NCI-H524 (cell line): ENCODE measurements at places on chromosomes 6 and 20.

DNA sequence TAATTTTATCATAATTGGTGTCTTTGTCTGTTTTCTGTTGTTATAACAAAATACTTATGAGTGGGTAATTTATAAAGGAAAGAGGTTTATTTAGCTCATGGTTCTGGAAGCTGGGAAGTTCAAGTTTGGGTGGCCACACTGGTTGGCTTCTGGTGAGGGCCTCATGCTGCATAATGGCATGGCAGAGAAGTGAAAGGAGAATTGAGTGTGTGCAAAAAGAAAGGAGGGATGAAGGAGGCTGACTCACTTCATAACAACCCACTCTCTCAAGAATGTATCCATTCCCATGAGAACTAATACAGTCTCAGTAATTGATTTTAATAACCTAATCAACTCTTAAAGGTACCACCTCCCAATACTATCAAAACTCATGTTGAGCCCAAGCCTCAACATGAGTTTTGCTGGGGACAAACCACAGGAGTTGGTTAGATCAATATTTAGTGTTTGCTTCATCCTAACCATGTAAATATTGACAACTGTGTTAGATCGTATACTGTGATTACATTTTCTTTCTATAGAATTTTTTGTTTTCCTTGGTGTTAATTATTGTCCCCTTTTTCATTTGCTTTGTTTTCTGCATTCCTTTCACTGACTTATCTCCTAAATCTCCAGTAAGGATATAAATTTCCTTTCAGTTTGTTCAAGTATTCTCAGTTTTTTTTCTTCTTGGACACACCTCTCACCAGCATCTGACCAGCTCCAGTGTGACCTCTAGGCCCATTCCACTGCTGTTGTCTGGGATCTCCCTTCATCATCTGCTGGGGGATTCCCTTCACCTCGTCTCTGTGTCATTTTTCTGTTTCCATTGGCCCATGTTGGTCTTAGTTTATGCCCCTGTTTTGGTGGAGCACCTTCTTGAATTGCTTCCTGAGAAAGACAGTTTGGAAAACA is 54.8 kb upstream of the SCGN start:
- no peak for DNase-seq

- peak; percentile 5 for DNase-seq
Observed at GRCh38 chr6:105112577-105112976, 67.2 kb downstream of the POPDC3 start.

- DNase-seq = no peak
Observed at GRCh38 chr6:147958683-147959082, 384.0 kb upstream of the SASH1 start.

DNA sequence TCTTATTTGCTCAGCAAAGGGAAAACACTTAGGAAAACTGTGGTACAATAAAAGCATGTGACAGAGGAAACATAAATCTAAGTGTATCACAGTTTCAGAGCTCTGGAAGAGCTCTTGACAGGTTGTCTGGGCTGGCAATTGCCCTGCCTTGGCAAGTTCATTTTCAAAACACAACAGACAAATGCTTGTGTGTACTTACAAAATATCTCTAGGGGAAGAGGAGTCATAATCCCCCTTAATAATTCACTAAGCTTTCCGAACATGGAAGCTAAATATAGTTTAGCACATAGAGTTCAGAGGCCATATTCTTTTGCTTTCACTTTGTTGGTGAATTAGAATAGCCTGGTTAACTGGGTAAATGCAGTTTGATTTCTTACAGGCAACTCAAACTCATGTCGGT is 211.6 kb upstream of the THEMIS start:
- no peak for DNase-seq

- DNase-seq = no peak
Observed at GRCh38 chr6:142569676-142570075, 267.9 kb downstream of the ADGRG6 start.

- peak; percentile 33 for DNase-seq
Observed at GRCh38 chr6:45377043-45377553, 636 bp downstream of the SUPT3H start.

GRCh38 chr6:109722011-109722410 is 30.9 kb downstream of the FIG4 start:
- DNase-seq = no peak

GRCh38 chr6:28901831-28902230 is 22.0 kb downstream of the TRIM27 start:
- DNase-seq = no peak

GRCh38 chr6:163645560-163645959 is 231.0 kb downstream of the QKI start:
- no peak for DNase-seq

GRCh38 chr20:17643531-17644188 is 38.4 kb downstream of the RRBP1 start:
- DNase-seq = no peak

DNA sequence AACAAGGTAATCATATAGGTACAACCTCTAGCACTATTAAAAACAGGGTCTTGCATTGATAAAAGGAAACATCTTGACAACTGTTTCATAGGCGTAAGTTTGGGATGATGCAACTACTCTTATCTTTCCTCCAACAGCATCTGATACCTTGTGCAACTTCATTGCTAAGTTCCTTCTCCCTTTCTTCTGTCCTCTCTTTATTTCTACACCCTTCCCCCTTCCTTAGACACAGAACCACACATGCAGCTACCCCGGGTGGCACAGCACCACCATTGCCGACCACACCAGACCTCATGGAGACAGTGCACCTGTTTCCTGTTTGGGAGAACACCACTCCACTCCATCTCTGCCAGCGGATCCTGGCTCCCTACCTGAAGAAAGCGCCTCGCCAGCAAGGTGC is 14.4 kb downstream of the MYB start:
- no peak for DNase-seq

DNA sequence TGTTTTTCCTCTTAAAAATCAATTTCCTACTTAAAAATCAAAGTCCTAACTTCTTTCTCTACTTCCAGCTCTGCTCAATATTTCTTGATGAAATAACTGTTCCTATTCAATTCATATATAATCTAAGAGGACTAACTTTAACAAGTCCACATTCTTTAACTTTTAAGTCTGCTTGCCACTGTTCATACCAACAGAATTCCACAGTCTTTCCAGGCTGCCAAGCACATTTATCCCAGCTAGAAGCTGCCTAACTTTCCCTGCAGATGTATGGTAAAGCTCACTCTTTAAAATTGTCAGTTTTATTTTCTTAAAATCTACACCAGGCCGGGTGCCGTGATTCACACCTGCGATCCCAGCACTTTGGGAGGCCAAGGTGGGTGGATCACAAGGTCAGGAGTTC is 11.5 kb downstream of the CALHM6 start:
- DNase-seq = no peak

GRCh38 chr6:28489366-28490204 is 26.0 kb downstream of the GPX6 start:
- DNase-seq = peak; percentile 49

DNA sequence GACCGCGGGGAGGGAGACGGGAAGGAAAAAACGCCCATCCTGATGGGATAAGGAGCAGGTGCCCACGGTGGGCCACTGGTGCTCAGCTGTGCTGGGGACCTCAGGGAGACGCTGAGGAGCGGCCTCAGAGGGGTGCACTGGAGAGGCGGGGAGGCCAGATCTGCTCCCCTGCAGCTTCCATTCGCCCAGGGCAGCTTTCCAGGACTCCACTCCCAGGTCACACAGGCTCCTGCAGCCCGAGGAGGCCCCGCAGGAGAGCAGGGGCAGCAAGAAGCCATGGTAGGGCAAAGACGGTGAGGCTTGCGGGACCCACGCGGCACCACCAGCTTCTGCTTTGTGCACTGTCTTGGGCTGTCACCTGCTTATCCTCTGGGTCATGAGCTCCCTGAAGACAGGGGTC is 82.5 kb upstream of the SULF2 start:
- DNase-seq = no peak

DNA sequence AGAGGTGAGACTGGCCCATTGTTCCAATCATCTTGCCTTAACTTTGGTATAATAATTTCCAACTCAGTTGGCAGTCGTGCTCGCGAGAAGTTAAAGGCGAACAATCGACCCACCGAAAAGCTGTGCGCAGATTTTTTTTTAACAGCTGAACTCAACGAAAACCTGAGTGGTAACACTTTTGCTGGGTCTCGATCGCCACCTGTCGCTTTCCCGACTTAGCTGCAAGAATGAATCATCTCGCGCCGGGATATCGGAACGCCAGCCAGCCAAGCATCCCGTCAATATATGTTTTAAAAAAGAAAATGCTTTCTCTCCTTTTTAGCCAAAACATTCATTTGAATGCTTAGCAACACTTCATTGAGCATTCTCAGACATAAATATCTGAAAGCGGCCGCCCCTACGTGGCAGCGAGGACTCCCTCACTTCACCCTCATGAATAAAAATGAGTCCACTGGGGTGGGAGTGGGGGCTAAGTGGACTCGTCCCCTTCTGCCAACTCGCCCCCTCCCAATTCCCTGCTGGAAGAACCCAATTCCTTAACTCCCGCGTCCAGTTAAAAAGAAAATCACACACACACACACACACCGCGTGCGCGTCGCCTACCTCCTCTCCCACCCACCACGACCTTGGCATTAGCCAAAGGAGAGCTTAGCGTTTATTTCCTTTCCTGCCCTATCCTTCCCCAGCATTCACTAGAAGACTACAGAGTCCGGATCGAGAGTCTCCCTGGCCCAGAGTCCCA is 1.5 kb downstream of the COL12A1 start:
- peak; percentile 82 for DNase-seq

DNA sequence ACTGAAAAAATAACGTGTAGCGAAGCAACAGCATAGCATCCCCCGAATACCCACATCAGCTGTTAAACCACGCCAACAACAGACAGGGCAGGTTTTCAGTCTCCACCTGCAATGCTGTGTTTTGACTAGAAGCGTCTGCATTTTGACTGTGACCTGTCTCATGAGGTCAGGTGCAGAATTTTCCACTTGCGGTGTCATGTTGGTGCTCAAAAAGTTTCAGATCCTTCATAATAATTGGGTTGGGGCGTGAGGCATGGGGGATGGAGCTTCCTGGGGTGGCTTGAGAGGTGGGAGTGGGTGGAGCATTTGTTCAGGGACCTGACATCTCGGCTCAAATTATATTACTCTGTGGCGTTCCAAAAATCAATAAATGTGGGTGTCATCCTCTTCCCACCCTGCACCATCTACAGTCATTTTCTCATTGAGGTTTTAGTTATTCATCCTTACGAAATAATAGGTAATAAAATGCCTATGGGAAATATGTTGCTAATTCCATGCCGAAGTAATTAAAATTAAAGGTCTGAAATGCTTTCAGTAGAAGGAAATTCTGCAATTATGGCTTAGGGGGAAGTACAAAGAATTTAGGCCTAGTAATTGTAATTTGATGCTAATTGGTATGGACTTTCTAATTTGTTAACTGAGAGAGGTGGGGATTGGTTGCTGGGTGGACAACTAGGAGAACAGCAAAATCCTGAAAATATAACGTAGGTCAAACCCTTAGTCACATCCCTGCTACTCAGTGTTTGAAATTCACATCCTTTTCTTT is 81.0 kb downstream of the TIAM2 start:
- no peak for DNase-seq

DNA sequence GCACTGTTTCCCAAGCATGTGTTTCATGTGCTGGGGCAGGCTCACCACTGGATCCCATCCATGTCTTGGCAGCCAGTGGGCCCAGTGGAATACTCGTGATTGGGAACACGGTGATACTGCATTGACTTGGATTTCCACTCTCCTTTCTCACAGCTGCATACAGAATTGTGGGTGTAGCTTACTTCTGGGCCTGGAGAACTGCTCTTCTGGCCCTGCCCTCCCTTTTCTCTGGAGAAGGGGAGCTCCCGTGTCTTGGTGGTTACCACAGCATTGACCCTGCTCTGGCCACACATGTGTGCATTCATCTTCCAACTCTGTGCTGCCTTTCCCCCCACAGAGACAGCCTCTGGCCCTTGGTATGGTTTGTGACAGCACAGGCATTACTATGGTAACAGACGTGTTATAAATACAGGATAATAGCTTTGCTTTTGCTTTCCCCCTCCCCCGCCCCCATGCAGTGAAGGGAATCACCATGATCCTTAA is 21.6 kb downstream of the SOBP start:
- DNase-seq = no peak

GRCh38 chr20:6034134-6034969 is 19.5 kb downstream of the LRRN4 start:
- DNase-seq = no peak

GRCh38 chr6:53984163-53984562 is 127.1 kb upstream of the MLIP start:
- no peak for DNase-seq

- DNase-seq = no peak
Observed at GRCh38 chr6:157054531-157054979, 268.8 kb downstream of the TMEM242 start.

DNA sequence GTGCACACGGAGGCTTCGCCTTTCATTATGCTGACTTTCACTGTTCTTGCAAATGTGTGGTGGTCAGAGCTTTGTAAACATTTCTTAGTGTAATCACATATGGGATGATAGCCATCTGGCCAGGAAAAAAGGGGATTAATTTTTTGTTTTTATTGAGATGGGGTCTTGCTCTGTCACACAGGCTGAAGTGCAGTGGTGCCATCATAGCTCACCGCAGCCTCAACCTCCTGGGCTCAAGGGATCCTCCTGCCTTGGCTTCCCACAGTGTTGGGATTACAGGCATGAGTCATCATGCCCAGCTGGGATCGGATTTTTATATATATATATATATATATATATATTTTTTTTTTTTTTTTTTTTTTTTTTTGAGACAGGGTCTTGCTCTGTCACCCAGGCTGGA is 11.0 kb upstream of the TIAM2 start:
- peak; percentile 39 for DNase-seq

- DNase-seq = no peak
Observed at GRCh38 chr20:4007383-4008025, 7.9 kb downstream of the RNF24 start.

GRCh38 chr6:153090241-153090930 is 40.7 kb downstream of the RGS17 start:
- DNase-seq = no peak

DNA sequence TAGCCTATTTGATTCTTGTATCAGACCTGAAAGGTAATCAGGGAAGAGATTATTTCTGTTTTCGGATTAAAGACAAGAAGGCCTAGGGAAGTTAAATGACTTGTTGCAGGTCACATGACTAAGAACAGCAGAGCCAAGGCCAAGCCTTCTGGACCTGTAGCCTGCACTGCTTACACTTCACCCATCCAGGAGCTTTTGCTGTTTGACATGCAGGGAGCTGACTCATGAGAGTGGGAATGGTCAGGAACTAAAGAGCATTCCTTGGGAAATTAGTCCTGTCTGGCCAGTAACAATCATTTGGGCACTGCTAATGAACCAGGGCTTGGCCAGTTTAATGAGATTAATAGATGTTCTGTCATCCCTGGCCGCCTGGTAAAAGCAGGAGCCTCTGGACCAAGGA is 46.8 kb downstream of the EIF2S2 start:
- DNase-seq = no peak

- no peak for DNase-seq
Observed at GRCh38 chr6:74597266-74597665, 608.6 kb downstream of the COL12A1 start.

- peak; percentile 63 for DNase-seq
Observed at GRCh38 chr6:87407561-87407900, 241 bp upstream of the CFAP206 start.

- peak; percentile 53 for DNase-seq
Observed at GRCh38 chr6:144749263-144749662, 464.1 kb downstream of the UTRN start.

GRCh38 chr6:132365281-132365907 is 35.9 kb downstream of the MOXD1 start:
- DNase-seq = no peak
